ENCODE measurements at places on chromosomes 2 and 18. TPM values are rescaled to one million over a fixed set of nuclear protein-coding genes. Genes with fewer than 3 reads are reported as not detected.

GRCh38 chr18:5986257-5986931 lies 91.1 kb upstream of the TMEM200C start:
- DNase-seq: no peak

The SLC11A1 gene
- 12.2 TPM for total RNA-seq

GRCh38 chr2:180124273-180125139 lies 117.4 kb upstream of the CWC22 start:
- DNase-seq: no peak

- DNase-seq: no peak
Observed at GRCh38 chr2:183505911-183506310, 381.7 kb downstream of the NUP35 start.

The LOXHD1 gene
- total RNA-seq: 0.16 TPM

GRCh38 chr2:60661073-60661738 lies 94.9 kb upstream of the PAPOLG start:
- DNase-seq: no peak

GRCh38 chr2:62334009-62334408 lies 138.1 kb downstream of the B3GNT2 start:
- DNase-seq: no peak

The TTLL4 gene
- 29.5 TPM for total RNA-seq

DNA sequence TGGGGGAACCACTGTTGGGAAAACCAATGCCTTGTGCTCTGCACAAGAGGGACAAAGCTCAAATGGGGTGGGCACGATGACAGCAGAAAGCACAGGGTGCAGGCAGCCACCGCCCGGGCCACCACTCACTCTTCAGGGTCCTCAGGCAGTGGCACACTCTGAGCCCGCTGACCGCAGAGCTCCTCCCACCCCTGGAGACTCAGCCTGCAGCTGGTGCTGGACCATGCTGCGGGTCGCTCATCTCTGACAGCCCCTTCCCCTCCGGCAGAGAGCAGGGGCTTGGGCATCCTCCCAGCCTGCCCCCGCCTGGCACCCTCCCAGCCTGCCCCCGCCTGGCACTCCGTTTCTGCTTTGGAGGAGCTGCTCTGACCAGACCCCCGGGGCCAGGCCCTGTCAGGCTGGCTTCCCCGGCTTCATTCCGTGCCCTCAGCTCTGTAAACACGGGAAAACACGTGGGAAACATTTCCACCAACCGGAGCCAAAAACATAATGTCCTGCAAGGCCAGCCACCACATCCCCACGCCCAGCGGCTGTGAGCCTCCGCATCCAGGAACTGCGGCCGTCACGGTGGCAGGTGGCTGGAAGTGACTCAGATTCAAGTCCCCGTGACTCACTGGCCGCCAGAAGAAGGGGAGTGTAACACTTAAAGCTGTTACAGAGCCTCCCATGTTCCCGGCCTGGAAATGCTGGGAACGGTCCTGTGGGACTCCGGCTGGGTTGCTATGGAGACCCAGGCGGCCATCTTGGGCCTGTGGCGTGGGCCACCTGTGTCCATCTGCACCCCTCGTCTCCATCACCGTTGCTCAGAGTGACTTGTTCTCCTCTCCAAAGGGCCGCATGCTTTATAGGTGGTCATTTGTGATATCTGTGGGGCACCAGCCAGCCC lies 6.8 kb upstream of the SNED1 start:
- DNase-seq: peak; percentile 96

DNA sequence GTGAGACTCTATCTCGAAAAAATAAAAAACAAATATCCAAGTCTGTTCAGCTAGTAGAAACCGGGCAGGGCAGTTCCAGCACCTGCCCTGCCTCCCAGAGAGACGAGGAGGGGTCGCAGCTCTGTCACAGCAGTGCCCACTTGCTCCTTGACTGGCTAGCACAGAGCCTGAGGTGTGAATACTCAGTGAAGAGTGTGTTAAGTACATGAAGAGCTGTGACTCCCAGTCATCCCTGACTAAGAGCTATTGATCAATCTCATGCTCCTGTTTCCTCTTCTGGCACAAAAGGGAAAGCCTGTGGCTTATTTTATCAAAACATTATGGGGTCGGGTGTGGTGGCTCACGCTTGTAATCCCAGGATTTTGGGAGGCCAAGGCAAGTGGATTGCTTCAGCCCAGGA lies 83.0 kb upstream of the FZD7 start:
- DNase-seq: no peak

The IL1F10 gene
- total RNA-seq: 16.1 TPM

The LYPD6 gene
- 0.93 TPM for total RNA-seq

DNA sequence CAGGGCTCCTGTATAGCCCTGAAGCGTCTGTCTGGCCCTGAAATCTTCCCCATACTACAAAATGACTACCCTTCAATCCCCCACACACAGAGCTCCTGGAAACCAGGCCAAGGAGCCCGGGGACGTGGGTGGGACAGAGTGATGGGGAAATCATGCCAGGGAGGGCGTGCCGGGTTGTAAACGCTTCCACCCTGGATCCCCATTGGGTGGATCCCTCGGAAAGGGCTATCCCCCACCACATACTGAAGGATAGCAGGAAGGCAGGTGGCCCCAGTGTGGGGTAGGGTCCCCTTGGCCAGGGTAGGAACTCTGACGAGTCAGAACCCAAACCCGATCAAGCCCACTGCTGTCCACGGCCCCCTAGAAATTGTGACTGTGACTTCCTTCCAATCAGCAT lies 91.7 kb downstream of the INHBB start:
- peak; percentile 61 for DNase-seq

- DNase-seq: no peak
Observed at GRCh38 chr2:5690718-5691220, 1.4 kb upstream of the SOX11 start.

The KIF1A gene
- total RNA-seq: 3.5 TPM

GRCh38 chr2:112821682-112822081 lies 14.9 kb downstream of the IL1B start:
- no peak for DNase-seq

The SERPINB12 gene
- 88.4 TPM for total RNA-seq

The SETBP1 gene
- total RNA-seq: 25.6 TPM

The EHD3 gene
- 7.0 TPM for total RNA-seq

DNA sequence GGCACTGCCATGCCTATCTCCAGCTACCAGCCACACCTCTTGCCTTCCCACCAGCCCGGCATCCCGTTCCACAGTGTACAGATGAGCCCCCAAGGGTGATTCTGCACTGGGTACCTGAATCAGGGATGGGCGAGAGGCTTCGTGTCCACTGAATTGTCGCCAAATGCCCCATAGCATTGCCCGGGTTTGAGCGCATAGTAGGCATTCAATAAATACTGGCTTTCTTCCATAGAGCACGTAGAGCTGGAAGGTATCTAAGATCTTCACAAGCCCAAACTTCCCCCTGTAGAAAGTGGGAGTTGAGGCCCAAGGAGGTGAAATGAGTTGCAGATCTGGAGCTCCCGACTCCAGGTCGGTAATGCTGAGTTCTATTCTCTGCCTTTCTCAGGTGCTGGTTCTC lies 358.7 kb downstream of the LPIN1 start:
- no peak for DNase-seq

The TRIM54 gene
- total RNA-seq: not detected

DNA sequence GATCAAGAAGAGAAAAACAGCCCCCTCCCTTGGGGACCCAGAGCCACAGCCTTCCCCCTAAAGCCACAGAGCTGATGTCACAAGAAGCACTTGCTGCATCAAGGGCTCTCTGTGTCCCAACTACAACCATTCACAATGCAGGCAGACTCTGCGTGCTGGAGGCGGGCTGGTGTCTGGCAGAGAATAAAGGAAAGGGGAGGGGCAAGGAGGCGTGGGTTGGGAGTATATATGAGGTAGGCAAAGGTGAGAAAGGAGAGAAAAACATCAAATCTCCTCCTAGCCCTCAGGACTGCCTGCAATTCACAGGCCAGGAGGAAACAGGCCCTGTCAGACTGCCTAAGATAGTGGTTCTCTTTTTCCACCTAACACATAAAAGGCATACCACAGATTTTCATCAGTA lies 48.8 kb upstream of the IHH start:
- DNase-seq: no peak

- no peak for DNase-seq
Observed at GRCh38 chr2:228067309-228067708, 114.2 kb downstream of the SPHKAP start.

GRCh38 chr18:12278741-12279682 lies 24.9 kb downstream of the CIDEA start:
- peak; percentile 91 for DNase-seq

The NEDD4L gene
- total RNA-seq: 104 TPM

DNA sequence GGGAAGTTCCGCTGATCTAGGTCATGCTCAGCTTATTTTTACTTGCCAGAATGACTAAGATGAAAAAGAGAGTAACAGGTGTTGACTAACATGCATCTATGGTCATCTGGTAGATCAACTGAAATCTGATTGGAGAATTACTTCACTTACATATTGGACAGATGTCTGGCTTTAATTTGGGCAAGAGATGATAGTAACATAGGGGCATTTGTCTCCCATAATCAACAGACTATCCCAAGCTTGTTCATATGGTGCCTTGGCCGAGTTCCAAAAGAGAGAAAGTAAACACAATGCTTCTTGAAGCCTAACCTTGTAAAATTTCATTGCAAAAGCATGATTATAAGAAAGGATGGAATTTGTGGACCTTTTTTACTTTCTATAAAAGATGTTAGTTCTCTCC lies 503.7 kb downstream of the ADCYAP1 start:
- no peak for DNase-seq

The LYPD6B gene
- 83.7 TPM for total RNA-seq

GRCh38 chr2:221372159-221372884 lies 199.8 kb downstream of the EPHA4 start:
- no peak for DNase-seq

GRCh38 chr2:128284841-128285240 lies 33.8 kb downstream of the HS6ST1 start:
- DNase-seq: no peak

DNA sequence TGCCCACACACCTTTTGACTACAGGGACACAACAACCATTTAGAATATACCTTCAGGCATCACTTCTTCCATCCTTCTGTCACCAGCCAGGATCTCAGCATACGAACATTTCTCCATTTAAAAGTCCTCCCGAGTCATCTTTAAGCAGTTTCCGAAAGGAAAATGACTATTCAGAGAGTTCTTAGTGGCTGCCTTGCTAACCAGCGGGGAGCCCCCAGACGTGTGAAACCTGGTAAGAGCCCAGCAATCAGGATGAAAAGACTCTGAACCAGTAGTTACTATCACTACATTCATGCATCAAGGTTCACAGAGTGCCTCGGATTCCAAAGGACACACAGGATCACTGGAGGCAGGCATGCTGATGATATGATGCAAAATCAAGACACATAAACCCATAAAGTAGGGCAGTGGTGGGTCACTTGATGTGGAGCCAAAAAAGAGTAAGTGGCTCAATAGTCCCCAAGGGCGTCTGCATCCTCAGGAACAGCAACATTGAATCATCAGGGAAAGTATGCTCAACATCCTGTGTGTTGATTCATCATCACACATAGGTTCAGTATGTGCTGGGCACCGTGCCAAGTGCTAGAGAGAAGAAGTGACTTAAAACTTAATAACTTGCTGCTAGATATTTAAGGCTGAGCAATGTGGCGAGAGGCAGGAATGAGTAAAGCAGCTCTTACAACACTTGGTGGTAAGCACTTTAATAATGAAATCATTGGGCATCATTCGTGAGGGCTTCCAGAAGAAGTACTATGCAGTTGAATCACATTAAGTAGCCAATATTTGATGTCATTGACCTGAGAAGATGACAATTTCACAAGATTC lies 4.4 kb downstream of the CCL20 start:
- peak; percentile 87 for DNase-seq

DNA sequence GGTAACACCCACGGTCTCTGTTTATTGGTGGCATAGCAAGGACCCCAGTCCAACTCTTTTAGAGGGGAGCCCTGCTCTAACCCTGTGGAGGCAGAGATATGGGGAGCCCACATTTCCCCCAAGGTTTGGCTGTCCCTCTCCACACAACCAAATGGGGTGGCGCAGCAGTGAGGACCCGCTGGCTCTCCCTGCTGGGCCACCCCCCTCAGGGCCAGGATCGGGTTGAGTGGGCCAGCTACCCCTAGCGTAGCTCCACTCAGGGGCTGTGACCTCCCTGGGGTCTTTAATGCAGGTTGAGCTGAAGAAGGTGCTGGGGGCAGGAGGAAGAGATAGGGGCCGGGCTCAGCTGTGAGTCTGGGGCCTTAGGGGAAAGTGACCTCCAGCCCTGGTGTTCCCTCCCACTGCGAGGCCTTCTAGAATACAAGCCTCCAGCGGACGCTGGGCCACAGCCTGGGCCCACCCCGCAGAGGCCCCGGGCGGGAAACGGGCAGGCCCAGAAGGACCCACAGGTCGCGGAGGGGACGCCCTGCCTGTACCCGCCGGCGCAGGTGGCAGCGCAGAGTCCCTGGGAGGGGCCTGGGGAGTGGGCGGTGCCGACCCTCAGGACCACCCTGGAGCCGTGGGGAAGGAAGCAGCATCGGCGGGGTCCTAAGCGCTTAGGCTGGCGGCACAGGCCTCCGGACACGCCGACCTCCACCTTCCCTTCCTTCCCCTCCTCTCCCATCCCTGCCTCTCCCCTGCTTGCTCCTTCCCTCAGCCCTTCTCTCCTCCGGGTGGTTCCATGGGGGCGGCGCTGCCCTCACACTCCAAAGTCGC lies 9.6 kb downstream of the CROCC2 start:
- DNase-seq: peak; percentile 60

DNA sequence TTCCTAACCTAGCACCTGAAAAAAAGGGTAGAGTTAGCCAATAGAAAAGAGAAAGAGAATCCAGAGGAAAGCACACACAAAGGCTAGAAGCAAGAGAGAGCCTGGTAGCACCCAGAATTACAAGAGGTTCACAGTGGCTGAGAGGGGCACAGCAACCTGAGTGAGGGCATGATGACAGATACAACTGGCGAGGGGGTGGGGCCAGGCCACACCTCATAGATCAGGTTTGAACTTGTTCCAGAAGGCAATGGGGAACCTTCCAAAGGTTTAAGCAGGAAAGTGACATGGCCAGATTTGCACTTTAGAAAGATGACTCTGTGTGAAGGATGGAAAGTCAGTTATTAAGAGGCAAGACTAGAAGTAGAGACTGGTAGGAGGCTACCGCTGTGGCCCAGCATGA lies 148.0 kb downstream of the TTC32 start:
- DNase-seq: no peak

GRCh38 chr2:199458806-199459285 lies 1.1 kb upstream of the SATB2 start:
- DNase-seq: no peak

GRCh38 chr2:103959174-103960128 lies 894.5 kb upstream of the POU3F3 start:
- DNase-seq: no peak

DNA sequence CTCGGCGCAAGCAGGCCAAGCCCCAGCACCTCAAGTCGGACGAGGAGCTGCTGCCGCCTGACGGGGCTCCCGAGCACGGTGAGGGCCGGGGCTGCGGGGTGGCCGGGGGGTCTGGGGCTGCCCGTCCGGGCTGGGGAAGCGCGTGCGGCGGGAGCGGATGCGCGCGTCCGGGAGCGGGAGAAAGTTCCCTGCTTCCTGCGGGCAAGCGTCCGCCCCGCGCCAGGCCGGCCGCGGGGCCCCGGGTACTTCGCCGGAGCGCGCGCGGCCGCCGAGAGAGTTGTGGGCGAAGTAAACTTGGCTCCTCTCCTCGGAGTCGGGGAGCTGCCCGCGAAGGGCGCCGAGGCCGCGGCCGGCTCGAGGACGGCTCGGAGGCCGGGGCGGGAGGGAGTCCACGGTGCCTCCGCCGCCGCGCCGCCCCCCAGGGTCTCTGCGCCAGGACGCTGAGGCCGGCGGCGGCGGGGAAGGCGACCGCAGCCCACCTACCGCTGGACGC lies 707 bp downstream of the SALL3 start:
- no peak for DNase-seq

The LOXL3 gene
- 1.3 TPM for total RNA-seq

- DNase-seq: no peak
Observed at GRCh38 chr2:174235680-174236079, 12.7 kb downstream of the OLA1 start.

The COBLL1 gene
- total RNA-seq: 170 TPM

The GPAT2 gene
- total RNA-seq: 1.5 TPM

GRCh38 chr2:152396051-152396511 lies 61.1 kb downstream of the FMNL2 start:
- no peak for DNase-seq

Measured in suprapubic skin (tissue), 4 donors.